ENCODE measurements at places on chromosomes 3 and 15. TPM values are rescaled to one million over a fixed set of nuclear protein-coding genes. Genes with fewer than 3 reads are reported as not detected.

DNA sequence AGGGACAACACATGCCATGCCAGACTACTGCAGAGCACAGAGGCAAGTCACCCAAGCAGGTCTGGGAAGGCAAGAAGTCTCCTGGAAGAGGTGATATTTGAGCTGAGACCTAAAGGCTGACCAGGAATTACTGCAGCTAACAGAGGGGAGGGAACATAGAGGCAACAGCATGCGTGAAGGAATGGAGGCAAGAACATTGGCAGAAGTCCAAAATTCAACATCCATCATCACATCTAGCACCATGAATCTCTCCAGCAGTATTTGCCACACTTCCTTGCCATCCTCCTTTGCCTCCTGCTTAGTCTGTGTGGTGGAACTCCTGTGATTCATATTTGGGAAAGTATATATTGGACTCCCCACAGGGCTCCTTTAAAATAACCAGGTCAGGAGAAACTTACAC lies 870 bp upstream of the TSEN2 start:
- DNase-seq: no peak

- no peak for DNase-seq
Measured at GRCh38 chr3:185789891-185790830, 34.7 kb downstream of the IGF2BP2 start.

GRCh38 chr15:43274136-43274535 lies 7.4 kb upstream of the TGM5 start:
- no peak for DNase-seq

- DNase-seq: no peak
Measured at GRCh38 chr3:180199417-180199995, 162.8 kb upstream of the PEX5L start.

- no peak for DNase-seq
Measured at GRCh38 chr3:166660962-166661361, 719.1 kb downstream of the ZBBX start.

DNA sequence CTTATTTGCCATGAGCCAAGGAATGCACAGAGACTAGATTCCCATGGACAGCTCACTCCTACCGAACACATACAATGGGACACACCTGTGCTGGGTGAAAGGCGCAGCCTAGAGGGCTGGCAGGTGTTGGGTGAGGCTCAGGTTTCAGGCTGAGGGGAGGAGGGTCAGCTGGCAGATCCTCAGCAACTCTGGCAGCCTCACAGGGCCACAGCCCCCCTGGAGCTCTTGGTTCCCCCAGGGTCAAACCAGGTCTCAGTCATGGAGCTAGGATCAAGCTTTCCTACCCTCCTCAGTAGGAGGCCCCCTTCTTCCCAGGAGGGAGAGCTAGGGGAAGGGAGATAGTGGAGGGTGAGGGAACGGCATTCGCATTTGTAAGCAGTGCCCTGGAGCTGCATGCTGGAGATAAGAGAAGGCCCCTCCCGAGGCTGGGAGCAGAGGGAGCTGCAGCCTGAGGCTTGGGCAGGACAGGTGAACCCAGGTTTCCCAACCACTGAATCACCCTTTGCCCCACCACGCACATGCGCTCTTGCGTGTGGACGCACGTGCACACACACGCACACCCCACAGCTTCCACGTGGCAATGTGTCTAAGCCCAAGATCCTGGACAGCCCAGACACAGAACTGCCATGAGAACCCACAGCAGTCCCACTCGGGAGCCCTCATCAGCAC lies 26.3 kb upstream of the TFRC start:
- no peak for DNase-seq

GRCh38 chr15:46685681-46686080 lies 1031.6 kb upstream of the SEMA6D start:
- no peak for DNase-seq

GRCh38 chr3:193574488-193575070 lies 18.4 kb upstream of the OPA1 start:
- no peak for DNase-seq

GRCh38 chr3:45398178-45398577 lies 9.8 kb downstream of the LARS2 start:
- DNase-seq: no peak

- no peak for DNase-seq
Measured at GRCh38 chr15:53297828-53298227, 461.6 kb downstream of the WDR72 start.

DNA sequence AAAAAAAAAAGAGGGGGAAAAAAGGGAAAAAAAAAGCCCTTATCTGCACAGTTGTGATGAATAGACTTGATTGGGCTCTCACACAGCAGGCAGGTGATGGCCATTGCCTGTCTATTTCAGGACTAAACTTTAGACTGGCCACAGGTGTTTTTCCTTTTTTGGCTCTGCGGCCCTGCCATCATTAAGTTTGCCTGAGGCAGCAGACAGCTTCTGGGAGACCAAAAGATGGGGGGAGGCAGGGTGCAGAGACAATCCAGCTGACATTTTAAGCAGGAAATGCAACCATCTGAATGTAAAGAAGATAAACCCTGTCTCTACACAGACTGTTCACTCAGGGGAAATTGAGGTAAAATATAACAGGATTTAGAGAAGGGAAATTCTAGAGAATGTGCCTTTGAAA lies 295.0 kb upstream of the KCNH8 start:
- no peak for DNase-seq

DNA sequence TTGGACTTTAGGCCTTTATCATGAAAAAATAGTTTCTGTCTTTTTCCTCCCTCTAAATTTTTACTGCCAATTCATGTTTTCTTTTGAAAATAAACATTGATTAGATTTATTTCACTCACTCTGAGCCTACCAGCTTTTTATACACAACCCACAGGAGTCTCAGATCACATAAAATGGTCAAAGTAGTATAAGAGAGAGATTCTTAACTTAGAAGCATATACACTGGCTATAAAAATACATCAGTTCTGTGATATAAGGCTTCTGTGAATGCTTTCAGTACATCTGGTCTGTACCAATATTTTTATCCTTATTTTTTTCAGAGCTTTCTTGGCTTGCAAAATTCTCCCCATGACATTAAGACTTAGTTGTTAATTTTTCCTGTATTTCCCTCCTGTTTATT lies 117.0 kb upstream of the PTX3 start:
- no peak for DNase-seq

DNA sequence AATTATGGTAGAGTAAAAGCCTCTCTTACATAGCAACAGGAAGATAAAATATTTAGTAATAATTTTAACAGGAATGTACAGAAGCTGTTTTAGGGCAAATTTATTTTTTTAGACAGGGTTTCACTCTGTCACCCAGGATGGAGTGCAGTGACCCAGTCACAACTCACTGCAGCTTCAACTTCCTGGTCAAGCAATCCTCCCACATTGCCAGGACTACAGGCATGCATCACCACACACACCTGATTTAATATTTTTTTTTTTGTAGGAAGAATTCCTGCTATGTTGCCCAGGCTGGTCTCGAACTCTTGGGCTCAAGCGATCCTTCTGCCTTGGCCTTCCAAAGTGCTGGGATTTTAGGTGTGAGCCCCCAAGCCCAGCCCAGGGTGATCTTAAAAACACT lies 61.1 kb downstream of the PCCB start:
- no peak for DNase-seq

DNA sequence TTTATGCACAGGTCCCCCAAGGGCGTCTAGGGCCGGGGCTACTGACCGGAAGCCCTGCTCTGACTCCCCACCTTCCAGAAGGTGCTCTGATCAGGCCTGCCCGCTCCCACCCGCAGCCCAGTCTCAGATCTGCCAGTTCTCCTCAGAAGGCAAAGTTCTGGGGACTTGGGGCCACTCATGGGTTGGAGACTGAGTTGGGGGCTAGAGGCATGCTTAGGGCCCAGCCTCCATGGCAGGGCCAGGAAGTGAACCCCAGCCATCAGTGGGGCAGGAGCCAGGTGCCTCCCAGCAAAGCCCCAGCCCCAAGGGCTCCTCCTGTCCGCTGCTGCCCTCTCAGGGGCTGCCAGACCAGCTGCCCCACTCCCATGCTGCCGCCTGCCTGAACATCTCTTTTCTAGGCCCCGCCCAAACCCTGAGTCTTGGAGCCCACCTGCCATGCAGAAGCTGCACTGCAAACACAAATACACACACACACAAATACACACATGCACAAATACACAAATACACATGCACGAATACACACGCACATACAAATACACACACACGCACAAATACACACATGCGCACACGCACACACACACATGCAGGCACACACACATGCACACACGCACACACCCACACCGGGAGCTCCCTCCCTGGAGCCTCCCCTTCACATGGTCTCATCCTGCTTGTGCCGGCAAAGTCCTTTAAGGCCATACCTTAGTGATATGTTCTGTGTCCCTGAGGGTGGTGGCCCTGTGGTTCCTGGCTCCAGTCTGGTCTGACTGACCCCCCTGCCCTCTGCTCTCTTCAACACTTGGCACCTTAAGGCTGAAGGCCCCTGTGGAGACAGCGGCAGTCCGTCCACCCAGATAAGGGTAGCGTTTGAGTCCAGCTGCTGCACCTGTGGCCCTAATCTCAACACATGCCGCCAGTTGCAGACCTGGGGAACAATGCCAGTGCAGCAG lies 59.2 kb upstream of the KLF13 start:
- peak; percentile 8 for DNase-seq

- DNase-seq: no peak
Measured at GRCh38 chr15:96703794-96704550, 373.5 kb downstream of the NR2F2 start.

DNA sequence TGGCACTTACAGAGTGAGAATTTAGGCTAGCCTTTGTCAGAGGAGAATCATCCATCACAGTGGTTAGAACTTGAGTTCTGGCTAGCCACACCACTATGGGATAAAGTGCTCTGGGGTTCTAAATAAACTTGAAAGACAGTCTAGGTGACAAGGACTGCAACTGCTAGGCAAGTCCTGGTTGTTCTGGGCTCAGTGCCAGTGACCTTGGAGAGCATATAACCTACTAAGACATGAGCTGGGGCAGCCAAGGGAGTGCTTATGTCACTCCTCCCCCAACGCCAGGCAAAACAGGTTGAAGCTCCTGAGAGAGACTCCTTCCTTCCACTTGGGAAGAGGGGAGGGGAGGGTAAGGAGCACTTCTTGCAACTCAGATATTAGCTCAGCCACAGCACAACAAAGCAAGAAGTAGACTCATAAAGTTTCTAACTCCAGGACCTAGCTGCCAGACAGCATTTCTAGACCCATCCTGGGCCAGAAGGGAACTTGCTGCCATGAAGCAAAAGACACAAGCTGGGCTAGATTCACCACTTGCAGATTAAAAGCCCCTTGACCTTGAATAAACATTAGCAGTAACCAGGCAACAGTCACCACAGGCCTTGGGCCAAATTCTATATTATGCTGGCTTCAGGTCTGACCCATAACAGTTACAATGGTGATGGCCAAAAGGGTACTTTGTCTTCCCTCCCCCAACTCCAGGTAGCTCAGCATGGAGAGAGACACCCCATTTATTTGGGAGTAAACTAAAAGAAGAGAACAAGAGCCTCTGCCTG lies 963.7 kb downstream of the PLOD2 start:
- peak; percentile 73 for DNase-seq

GRCh38 chr3:117602058-117602644 lies 892.6 kb downstream of the TUSC7 start:
- no peak for DNase-seq

DNA sequence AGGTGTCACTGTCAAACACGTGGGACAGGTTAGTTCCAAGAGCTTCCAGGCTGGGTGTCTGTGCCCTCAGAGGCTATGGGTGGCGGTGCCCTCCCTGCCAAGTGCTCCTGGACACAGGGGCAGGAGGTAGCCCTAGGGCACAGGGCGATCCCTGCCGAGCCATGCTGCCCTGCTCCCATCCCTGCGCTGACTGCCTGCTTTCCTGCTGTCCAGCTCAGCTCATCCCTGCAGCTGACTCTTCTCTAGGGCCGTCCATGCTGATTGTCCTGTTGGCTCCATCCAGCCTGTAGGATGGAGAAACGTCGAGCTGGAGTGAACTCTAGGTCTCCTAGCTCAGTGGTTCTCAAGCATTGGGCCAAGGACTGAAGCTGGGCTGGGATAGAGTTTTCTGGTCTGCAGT lies 3.7 kb downstream of the PDIA5 start:
- DNase-seq: peak; percentile 58

DNA sequence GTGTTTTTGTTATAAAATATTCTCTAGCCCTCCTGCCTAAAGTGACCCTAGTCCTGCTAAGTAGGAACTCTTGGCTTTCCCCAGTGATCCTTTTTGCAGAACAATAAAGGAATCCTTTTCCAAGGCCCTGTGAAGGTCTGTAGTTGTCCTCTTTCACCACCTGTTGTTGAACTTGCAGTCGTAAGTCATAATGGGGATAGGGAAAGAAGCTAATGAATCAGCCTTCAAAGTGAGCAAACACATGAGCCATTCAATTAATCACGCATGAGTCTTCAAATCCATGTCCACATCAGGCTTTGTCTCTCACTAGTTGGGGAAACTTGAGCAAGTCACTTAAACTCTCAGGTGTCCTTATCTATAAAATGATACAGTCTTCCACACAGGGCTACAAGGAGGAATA lies 27.6 kb downstream of the ZNF860 start:
- no peak for DNase-seq

- DNase-seq: no peak
Measured at GRCh38 chr3:158169091-158169491, 59.2 kb downstream of the RSRC1 start.

DNA sequence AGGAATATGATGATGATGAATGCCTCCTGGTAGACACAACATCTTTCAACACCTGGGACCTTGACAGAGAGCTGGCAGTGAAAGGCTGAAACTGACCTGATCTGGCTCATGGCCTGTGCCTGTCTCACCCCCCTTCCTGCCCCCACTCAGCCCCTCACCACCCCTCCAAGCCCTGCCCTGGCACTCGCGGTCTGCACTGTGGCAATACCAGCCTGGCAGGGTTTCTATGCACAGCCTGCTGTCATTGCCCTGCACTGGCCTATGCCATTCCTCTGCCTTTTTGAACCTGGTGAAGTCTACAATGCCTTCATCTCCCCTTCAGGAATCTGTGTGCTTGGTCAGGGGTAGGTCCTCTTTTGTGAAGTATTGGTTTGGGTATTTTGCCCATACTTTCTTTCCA lies 56.5 kb downstream of the ACAD9 start:
- no peak for DNase-seq

- no peak for DNase-seq
Measured at GRCh38 chr15:72740219-72740618, 43.3 kb downstream of the ADPGK start.

DNA sequence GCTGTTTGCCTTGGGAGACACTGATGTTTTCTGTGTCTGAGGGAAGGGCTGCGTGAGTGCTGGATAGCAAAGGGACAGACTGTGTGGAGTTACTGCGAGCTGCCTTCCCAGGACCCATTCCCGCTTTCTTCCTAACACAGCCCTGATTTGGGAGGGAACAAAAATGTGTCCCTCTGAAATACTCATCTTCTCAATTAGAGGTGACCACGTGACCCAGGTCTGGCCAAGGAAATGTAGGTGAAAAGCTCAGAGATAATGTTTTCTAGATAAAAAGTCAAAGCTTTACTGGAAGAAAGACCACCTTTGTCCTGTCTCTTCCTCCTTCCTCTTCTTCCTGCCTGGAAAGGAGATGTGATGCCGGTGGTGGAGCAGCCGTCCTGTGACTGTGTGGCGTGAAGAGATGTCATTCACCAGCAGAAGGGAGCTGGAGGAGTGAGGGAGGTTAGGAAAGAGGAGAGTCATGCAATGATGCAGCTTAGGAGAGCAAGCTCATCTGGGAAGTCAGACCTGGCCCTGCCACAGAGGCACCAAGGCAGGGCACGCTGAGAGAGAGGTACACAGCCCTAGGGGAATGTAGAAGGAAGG lies 105.6 kb downstream of the CHSY1 start:
- DNase-seq: no peak

GRCh38 chr3:87771337-87772192 lies 287.2 kb downstream of the CGGBP1 start:
- peak; percentile 36 for DNase-seq

The CPNE4 gene
- 4.5 TPM for total RNA-seq

The TLR9 gene
- total RNA-seq: 0.08 TPM

The EIF3J gene
- total RNA-seq: 65.6 TPM

The ECE2 gene
- total RNA-seq: 1.4 TPM

The PLD1 gene
- total RNA-seq: 19.1 TPM

The CFAP161 gene
- 8.7 TPM for total RNA-seq

The GCSAM gene
- total RNA-seq: 0.06 TPM
